ENCODE measurements at places on chromosomes 7 and 10.

- no peak for DNase-seq
Measured at GRCh38 chr7:130946114-130946513, 212.1 kb upstream of the KLF14 start.

DNA sequence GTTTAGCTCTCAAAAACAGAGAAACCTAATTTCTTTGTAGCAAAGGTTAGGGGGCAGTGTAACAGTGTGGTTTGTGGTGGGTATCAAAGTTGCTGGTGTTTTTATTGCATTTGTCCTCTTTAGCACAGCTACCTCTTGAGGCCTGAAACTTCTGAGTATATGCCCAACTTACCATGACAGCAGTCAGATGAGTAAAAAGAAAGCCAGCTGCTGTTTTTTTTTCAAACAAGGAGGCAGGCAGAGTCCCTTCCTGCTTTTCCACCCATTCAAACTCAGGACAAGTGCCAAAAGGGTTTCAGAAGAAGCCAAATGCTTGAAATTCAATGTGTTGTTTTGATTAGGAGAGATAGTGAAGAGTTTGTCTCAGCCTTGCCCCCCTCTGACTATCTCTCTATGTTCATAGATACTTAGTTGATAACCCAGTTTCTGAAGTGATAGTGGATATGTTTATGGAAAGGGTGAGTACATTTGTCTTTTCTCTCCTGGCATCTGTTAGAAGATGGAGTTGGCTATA, 23.1 kb downstream of the GBF1 start:
- no peak for DNase-seq

DNA sequence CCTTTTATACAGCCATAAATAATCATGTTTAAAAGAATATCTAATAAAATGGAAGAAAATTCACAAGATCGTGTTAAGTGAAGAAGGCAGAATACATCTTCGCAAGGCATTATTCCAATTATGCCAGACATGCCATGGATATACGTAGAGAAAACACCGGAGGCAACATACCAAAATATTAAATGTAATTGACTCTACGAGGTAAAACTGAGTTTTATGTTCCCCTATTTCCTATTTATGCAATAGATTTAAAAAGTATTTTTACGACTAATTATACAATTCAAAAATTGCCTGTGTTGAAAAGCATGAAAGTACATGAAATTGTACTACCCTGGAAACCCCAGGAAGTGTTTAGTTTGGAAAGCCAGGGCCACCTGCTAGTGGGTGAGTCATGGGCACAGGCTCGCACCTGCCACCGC, 936 bp upstream of the REPIN1 start:
- DNase-seq: no peak

- no peak for DNase-seq
Measured at GRCh38 chr7:31873816-31874597, 187.0 kb downstream of the PPP1R17 start.

DNA sequence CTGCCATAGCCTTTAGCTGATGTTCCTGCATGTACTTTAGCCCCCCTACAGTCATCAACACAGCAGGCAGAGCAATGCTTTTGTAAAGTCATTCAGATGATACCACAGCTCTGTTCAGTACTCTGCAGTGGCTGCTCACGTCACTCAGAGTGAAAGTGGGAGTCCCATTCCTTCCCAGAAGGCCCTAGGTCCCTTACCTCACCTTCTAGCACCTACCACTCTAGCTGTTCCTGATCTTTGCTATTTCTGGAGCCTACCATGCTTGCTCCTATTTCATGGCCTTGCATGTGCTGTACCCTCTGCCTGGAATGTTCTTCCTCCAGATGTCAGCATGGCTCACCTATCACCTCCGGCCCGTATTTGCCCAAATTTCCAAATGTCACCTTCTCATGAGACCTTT, 94.4 kb upstream of the PRR15 start:
- DNase-seq: no peak

DNA sequence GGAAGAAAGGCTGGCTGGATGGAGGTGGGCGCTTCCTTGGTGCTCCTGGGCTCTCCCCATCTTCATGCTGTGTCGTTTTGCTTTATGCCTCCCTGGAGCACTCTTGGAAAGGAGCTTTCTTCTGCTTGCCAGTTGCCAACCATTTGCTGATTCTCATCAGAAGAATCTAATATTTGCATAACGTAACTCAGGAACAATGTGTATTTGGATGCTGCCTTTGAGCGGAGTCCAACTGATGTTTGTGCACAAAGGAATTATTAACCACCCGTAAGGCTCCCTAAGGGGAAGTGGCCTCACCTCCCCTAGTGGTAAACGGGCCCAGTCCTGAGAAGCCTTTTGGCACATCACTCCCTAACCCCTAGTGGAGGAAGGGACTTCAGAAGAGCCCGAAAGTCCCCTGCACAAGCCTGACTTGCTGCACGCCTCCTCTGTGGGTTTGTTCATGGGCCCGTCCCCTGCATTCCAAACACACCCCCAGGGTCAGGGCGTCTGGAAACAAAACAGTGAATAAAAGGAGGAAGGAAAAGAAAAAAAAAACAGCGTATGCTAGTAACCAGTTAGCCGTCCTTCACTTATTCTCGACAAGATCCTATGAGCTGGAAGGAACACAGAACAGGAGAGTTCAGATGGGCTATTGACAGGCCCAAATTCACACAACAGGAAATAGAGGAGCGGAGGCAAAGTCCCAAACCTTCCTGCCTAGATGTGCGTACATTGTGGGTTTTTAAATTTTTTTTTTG, 602.2 kb downstream of the LRMDA start:
- no peak for DNase-seq

- no peak for DNase-seq
Measured at GRCh38 chr7:110317541-110318265, 773.2 kb upstream of the LRRN3 start.

DNA sequence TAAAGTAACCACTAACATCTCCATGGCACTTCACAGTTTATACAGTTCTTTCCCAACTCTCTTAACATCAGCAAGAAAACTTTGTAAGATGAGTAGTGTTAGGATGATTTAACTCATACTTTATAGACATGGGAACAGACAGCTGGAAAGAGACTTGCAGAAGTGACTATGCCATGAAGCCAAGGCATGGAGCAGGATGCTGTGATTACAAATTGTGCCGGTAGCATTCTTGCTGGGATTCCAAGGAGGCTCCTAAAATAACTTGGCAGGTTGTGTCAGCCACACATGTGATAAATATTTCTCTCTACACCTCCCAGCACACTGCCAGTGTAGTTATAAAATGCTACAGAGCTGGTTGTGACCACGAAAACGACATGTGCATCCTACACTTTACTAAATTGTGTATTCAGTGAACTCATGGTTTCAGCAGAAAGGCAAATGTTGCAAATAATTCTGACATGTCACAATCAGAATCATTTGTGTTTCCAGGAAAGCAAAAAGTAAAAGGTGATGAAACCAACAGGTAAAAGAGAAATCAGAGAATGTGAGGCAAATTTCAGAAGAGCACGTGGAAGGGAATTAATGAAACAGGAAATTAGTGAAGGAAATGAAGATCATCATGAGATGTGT, 5.6 kb upstream of the CYP3A4 start:
- no peak for DNase-seq

- no peak for DNase-seq
Measured at GRCh38 chr7:108460964-108461363, 4.7 kb upstream of the NRCAM start.

GRCh38 chr10:71939861-71940474, 24.2 kb upstream of the CHST3 start:
- no peak for DNase-seq

DNA sequence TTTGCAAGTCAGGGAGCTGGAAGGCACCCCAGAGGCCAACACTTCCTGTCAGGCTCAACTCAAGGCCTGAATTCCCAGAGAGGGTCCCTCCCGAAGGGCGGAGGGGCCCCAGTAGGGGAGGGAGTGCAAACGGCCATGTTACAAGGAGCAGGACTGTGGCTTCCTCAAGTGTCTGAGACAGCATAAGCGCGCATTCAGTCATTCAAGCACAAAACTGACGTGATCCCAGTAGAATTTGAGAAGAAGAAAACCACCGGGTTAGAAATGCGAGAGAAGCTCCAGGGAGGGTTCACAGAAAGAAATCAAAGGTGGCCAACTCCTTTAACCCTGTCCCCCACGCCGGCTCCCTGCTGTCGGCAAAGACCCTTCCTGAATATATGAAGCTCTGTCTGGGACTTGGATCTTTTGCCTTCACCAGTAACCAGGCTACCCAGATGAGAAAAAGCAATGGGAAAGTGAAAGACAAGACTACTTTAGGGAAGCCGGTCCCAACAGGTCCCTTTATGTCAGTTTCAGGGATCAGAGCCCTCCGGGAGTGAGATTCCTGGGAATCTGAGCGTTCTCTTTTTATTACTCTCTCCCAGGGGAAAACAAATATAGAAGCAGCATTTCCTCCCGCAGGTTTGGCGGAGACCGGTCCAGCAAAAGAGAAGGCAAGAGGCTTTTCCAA, 1.3 kb downstream of the AFAP1L2 start:
- DNase-seq: no peak

DNA sequence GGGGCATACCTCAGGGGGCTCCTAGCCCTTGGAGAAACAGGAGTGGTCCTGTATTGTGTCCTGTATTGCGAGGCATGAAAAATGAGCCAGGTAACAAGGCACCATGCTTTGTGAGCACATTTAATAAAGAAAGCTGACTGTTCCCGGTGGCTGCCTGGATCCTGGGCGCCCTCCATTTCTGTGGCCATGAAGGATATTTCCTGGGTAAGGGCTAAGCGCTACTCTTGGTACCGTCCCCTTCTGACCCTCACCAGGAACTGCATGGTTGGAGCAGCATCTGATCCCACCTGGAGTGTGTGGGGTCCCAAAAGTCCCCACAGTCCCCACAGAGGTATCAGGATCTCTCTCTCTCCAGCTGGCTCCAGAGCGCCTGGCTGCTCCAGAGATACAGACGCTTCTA, 139.5 kb downstream of the MAPK8 start:
- DNase-seq: no peak

DNA sequence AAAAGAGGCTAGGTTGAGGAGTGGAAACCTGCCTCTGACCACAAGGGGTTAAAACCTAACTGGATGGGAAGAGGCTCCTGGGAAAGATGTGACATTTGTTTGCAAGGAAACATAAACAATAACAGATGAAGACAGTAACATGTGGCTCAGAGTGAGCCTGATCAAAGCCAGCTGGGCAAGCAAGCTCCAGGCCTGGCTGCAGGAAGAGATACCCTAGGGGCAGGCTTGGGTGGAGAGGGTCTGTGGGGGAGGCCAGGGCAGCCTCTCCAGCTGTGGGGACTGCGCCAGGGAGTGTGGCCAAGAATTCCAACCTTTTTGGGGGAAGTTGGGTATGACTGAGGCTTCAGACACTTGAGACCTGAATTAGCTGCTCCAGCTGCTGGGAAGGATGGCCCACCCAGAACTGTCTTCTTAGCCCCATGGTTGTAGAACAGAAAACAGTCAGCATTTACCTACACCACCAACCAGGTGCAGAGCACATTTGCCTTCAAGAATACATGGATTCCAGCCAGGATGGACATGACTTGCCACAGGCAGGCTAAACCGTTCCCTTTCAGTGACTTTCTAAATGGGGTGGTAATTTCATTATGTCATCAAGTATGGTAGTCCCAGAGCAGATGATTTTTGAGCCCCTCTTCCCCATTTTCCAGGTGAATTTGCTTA, 10.4 kb upstream of the FAM170B start:
- DNase-seq: no peak

DNA sequence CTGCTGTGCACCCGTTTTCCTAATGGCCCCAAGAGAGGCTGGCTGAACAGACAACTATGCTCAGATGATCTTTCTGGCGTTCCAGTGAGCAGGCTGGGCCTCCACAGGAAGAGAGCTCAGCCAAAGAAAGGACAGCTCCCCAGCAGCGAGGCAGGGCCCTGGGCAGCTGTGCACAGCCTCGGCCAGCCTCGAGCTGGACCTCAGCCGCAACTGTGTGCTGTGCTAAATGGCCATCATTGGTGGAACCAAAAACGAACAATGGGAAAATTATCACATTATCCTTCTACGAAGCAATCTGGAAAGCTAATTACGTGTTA, 97.5 kb downstream of the CTBP2 start:
- no peak for DNase-seq

- DNase-seq: no peak
Measured at GRCh38 chr10:86970982-86971231, 2.6 kb downstream of the ADIRF start.

GRCh38 chr10:60517805-60518204, 128.1 kb upstream of the ANK3 start:
- no peak for DNase-seq

GRCh38 chr7:84106291-84106690, 88.3 kb downstream of the SEMA3A start:
- no peak for DNase-seq

DNA sequence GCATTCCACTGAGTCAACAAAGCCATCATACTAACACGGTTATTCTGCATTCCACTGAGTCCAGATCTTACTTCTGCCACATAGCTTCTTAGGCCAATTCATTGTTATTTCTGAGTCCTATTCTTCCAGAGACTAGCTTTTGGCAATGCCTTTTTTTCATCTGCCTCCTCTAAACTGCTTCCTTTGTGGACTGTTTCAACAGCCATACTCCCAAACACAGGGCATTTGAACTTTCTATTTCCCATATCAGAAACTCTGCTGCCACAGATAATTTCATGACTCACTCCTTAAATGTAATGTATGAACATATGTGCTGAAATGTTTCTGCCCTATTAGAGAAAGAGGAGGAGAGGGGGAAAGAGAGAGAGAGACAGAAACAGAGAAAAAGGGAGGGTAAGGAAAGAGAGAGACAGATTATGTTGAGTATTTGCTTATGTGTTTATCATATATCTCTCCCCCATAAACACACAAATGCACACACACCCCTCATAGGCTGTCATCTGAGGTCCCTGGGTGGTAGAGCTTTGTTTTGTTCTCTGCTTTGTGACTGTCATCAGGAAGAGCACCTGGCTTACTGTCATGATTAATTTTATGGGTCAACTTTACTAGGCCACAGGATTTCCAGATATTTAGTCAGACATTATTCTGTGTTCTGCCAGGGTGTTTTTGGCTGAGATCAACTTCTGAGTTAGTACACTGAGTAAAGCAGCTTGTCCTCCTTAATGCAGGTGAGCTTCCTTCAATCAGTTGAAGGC, 308.0 kb upstream of the KCND2 start:
- DNase-seq: no peak

GRCh38 chr10:11846542-11846941, 23.4 kb downstream of the PROSER2 start:
- DNase-seq: no peak

GRCh38 chr7:80729591-80730320, 91.3 kb downstream of the CD36 start:
- no peak for DNase-seq

GRCh38 chr7:323410-323809, 33.4 kb downstream of the FOXL3 start:
- no peak for DNase-seq
